ENCODE measurements at places on chromosomes 1 and 21. TPM values are rescaled to one million over a fixed set of nuclear protein-coding genes. Genes with fewer than 3 reads are reported as not detected.

- no peak for DNase-seq
These were observed 20.0 kb downstream of the IBA57 start for GRCh38 chr1:228185641-228185965.

Gene IL22RA1
- total RNA-seq = not detected

Gene HHAT
- total RNA-seq = 1.6 TPM

DNA sequence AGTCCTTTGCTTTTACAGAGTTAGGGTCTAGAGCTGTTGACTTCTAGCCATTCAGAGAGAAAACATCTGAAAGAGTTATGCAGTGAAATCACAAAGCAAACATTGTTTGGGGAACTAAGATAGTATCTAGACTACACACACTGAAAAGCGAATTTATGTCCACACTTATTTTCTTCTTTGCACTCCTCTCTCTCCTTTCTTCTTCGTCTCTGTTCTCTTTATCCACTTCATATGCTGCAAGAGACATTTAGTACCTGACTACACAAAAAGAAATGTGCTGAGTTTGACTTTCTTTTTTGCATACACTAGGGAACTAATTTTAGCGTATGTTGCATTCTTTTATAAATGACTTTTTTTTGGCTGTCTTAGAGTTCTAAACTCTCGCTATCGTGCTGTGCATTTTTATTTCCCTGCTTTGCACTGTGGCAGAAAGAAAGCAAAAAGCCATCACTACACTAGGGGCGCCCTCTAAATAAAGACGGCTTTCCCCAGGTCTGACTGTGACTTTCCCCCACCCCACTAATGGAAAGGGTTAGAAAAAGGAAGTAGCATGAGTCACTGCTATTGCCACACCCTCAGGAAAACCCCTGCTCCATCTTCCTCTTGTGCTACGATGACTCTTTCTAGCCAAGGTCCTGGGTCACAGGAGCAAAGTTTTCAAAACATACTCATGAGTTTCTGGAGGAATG, 65.7 kb downstream of the MAP3K7CL start:
- peak; percentile 70 for DNase-seq

- DNase-seq = no peak
These were observed 262.3 kb downstream of the NFIA start for GRCh38 chr1:61344696-61345095.

- DNase-seq = no peak
These were observed 337.4 kb downstream of the SRGAP2C start for GRCh38 chr1:121522061-121522759.

DNA sequence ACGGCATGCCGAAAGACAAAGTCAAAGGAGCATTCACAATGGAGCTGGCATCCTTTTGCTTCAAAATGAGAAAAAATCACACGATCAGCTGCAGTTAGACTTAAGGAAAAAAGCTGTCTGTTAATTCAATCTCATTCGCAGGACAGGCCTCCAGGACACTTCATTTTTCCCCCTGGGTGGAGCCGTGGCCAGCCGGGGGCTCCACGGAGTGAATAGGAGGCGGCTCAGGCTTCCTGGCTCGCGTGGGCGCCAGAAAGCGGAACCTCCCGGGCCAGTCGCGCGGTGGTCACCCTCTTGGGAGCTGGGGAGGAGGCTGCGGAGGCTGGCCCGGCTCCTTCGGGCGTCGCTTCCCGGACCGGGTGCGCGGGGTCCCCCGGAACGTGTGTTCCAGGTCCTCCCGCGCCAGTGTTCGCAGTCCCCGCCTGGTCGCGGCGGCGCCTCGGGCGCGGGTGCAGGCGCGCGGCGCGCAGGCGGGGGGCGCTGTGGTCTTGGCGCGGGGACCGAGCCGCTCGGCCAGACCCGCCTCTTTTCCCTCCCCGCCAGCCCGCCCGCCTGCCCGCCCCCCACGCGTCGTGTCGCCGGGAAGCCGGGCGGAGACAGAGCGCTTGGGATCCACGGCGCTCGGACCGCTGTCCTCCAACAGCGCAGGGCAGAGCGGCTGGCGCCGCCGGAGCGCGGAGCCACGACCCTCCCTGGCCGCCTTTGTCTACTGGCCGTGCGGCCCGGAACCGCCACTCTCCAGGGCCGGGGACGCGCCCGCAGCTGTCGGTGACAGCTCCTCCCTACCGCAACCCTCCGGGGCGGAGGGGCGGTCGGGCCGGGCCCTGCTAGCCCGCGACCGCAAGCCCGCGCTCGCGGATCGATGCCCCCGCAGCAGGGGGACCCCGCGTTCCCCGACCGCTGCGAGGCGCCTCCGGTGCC, at the start of gene RHOU:
Gene RHOU (plus strand): TSS at position 599 of the 921 bp plus-strand sequence. CDS start 264 bp downstream, at position 863.
- no peak for DNase-seq

DNA sequence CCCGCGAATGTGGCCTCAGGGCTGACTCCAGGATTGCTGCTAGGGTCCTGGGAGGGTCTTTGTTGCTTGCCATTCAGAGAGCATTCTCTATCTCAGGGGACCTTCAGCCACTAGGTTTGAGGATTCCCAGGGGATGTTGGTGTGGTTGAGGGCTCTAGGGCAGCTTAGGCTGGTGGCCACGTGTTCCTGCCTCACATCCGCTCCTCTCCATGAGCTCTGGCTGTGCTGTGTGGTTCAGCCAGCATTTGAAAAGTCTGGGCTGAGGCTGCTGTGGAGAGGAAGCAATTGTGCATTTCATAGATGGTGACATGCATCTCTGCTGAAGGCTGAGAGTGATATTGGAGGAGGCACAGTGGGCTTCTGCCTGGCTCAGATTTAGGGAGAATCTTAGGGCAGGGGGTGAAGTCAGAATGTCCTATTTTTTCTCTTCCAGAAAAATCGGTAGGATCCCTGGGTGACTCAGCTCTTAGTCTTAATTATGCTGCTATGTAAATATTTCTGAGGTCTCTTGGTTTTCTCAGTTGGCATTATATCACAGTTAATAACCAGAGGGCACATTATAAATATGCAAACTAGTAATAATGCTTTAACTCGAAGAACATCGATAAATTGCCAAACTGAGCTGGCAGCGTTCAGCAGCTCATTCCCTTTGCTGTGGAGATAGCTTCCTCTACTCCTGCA, 182.3 kb downstream of the CAMTA1 start:
- DNase-seq = no peak

DNA sequence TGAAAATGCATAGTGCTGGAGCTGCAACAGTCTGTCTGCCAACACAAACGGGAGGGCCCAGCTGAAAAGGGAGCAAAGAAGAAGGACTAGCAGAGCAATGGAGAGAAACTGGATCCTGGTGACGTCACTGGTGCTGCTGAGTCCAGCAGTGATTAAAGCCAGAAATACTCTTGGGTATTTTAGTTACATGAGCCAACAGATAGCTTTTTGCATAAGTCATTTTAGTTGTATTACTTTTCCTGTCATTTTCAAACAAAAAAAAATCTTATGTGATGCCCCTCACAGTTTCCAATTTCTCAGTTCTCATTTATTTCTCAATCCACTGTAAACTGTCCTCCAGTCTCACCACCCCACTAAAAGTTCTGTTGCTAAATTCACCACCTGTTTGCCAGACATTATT, 38.7 kb upstream of the NEK7 start:
- DNase-seq = no peak

GRCh38 chr1:162349635-162350330, 26.9 kb downstream of the SPATA46 start:
- peak; percentile 78 for DNase-seq

Gene TFF1
- not detected for total RNA-seq

DNA sequence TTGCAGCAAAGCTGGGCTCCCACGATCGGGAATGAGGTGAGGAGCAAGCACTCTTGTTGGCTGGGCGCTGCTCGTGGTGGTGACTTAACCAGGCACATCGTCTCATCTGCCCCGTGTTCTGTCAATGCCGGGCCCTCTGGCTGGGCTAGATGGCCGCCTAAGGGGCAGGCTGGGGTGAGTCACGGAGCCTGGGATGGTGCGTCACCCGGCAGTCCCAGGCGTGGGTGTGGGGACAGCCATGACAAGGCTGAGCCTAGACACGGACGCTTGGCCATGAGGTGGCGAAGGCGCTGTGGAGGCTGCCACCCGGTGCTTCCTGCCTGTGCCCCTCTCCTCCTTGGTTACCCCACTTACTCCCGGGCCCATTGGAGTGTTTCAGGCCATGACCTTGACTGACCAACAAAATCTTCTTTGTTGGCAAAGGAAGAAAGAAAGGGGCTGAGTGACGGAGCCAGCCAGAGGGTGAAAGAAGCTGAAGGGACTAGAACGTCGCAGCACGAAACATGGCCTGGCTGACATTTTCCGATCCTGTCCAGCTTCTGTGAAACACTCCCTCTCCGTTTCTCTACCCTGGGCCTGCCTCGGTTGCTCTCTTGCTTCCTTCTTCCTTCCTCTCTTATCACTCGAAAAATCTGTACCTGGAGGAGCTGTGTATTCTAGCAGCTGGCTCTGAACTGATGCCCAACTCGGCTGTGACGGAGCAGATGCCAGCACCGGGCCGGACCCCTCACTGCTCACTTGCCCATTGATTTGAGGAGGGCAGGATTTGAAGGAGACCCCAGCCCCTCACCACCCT, 596 bp downstream of the CD247 start:
- no peak for DNase-seq

Gene ST6GALNAC5
- total RNA-seq = not detected

- DNase-seq = no peak
These were observed 43.9 kb downstream of the SDC3 start for GRCh38 chr1:30864681-30865080.

GRCh38 chr1:91308544-91308943, 96.1 kb downstream of the HFM1 start:
- DNase-seq = no peak
